Effector CD8-positive, alpha-beta T cell (primary cell): ENCODE measurements at places on chromosomes 3 and 15.

DNA sequence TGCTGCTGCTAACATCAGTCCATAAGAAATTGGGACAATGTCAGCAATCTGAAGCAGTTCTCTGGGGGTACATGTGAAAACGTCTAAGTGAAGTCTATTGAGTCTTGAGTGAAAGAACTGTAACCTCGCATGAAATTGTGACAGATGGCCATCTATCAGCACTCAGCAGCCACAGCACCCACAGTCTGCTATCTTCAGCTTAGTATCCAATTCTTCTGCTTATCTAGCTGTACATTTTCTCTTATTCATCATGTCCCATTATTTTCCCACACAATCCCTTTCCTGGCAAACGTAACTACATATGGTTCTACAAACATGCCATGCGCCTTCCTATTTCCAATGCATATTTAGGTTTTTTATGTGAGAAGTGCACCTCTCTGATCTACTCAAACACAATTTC lies 629.7 kb downstream of the NTRK3 start:
- no peak for DNase-seq

- no peak for DNase-seq
These were observed 28.1 kb upstream of the LXN start for GRCh38 chr3:158700559-158700958.

DNA sequence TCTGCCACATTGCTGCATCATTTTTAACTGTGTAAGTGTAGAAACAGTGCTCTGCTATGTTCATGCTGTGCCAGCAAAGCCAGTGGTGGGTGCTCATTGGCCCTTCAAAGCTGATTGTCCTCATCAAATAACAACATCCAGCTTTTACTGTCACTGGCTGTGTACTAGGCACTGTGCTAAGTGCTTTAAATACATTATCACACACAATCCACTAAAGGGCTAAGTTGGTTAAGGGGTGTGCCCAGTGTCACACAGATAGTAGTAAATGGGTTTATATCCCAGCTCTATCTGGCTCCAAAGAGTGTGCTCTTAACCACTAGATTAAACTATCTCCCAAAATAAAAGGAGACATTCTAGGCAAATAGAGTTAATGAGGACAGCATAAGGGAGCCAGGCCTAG lies 7.7 kb downstream of the TUBGCP4 start:
- DNase-seq: no peak

GRCh38 chr3:194087280-194087679 lies 48.7 kb upstream of the HES1 start:
- no peak for DNase-seq

GRCh38 chr3:71502066-71502625 lies 81.4 kb downstream of the FOXP1 start:
- DNase-seq: no peak

GRCh38 chr15:64070965-64071851 lies 22.4 kb downstream of the CIAO2A start:
- no peak for DNase-seq

DNA sequence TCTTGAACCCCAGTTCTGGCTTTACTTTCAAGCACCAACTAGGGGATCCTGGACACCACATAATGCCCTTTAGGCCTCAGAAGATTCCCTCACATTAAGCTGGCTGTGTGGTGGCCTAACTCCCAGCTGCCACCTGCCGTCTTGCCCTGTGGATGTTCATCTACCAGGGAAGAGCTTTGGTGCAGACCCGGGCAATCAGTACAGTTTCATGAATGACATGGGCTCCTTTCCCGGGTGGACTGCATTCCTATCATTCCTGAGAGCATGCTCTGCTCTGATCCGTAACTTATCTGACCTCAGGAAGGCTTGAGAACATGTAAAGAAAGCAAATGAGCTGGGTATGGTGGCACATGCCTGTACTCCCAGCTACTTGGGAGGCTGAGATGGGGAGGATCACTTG lies 50.0 kb upstream of the GSK3B start:
- no peak for DNase-seq

DNA sequence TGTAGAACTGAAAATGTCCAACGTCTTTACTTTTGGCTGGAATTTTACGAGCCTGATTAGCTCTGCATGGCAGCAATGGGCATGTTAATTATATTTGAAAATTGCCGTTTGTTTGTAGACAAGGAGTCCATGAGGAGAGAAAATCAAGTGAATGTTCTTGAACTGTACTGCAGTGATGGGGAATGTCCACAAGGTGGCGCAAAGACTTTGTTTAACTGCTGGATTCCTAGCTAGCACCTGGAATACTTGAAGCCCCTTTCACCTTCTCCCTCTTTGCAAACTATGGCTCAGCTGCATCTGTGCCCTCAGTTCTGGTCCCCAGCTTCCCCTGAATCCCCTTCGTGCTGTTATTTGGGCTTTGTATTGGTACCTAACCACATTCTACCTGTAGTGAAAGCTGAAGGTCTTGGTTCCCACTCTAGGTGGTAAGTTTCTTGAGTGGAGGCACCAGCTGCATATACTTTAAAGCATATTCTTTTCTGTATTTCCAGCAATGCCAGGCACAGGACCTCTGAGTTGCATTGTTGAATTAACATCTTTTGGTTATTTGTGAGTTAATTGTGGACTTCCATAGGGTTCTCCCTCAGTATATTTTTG lies 25.3 kb downstream of the EXOG start:
- DNase-seq: peak; percentile 37

- no peak for DNase-seq
These were observed 8.4 kb downstream of the ABHD2 start for GRCh38 chr15:89096664-89097063.

DNA sequence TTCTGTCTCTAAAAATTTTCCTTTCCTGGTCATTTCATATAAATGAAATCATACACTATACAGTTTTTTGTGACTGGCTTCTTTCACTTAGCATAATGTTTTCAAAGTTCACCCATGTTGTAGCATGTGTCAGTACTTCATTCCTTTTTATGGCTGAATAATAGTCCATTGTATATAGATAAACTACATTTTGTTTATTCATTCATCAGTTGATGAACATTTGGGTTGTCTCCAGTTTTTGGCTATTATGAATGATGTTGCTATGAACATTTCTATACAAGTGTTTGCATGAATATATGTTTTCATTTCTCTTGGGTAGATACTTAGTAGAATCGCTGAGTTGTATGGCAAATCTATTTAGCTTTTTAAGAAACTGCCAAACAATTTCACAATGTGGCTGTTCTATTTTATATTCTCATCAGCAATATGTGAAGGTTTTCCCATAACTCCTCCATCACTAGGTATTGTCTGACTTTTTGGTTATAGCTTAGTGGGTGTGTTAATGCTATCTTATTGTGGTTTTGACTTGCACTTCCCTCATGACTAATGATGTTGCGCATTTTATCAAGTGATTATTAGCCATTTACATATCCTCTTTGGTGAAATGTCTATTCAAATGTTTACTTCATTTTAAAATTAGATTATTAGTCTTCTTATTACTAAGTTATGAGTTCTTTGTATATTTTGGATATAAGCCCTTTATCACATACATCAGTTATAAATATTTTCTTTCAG lies 21.7 kb upstream of the AP4E1 start:
- no peak for DNase-seq
